ENCODE measurements at places on chromosomes 7 and 10.

DNA sequence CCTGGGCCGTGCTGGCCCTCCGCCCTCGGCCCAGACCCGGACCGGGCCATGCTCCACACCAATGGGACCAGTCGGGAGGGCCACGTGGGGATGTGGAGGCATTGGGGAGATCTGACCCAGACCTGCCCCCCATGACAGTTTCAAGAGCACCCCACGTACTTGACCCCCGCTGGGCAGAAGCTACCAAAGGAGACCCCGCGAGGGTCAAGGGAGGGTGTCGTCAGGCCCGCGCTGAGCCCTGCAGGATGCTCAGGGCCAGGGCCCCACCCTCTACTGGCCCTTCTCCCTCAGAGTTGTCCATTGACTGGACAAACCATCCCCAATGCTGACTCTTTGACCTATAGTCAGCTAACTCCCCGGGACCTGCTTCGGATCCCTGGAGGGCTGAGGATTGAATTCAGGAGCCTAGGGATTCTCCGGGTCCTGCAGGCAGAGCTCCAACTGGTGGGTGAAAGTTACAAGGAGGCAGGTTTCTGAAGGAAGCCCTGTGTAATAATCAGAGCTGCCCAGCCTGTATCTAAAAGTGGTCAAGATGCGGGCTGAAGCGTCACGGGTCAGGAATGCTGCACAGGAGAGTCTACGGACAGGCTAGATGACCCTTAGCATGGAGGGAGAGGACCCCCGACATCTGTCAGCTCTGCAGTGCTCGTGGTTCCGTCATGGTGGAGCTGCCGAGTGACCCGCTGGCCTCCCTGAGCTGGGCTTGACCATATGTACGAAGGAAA lies 498 bp upstream of the CALHM2 start:
- no peak for DNase-seq

DNA sequence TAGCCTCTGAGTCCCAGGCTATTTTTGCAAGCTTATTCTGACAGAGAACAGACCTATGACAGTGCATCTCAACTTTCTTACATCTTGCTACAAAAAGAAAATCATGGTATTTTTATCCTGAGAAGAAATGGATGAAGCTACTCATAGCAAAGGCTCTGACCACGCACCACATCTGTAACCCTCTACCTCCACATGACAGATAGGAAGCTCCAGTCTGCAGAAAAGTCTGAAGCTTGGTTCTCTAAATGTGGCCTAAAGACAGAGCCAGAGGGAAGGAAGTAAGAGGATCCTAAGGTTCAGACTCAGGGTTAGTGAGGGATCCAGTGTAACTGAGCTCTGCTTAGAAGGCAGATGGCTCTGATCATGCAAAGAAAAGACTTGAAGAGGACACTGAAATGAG lies 58.4 kb upstream of the ABCB5 start:
- no peak for DNase-seq

- DNase-seq = no peak
These were observed 59.9 kb downstream of the ALOX5 start for GRCh38 chr10:45433716-45434469.

DNA sequence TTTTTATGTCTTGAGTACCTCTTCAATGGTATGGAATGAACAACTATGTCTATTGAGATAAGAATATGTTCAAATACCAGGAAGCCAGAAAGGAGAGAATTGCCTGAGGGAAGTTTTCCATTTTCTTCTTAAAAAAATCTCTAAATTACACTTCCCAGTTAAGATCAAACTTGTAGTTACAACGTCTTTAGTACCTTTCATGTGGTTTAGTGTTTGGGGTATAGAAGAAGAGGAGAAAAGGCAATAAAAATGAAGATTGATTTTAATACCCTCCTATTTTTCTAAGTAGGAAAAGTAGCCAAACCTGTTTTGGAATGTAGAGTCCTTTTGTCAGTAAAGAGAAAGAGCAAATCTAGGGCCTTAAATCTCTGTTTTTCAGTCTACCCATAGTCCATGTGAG lies 470.0 kb upstream of the SEMA3A start:
- DNase-seq = no peak

Measured in T1000 (cell line).